ENCODE measurements at places on chromosomes 3 and 15.

DNA sequence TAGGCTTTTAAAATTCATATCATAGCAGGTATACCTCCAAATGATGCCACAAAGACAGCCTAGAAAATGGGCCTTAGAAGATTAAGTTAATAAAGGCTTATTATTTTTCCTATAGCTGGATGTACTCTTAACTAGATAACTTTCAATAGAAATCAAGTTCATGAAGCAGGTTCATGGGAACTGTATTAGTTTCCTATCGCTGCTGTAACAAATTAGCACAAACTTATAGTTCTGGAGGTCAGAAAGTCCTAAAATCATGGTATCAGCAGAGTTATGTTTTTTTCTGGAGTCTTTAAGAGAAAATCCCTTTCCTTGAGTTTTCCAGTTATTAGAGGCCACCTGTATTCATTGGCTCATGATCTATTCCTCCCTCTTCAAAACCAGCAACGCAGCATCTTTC lies 269.9 kb downstream of the TIGIT start:
- DNase-seq: no peak

- no peak for DNase-seq
Measured at GRCh38 chr15:77709135-77709886, 76.6 kb upstream of the LINGO1 start.

DNA sequence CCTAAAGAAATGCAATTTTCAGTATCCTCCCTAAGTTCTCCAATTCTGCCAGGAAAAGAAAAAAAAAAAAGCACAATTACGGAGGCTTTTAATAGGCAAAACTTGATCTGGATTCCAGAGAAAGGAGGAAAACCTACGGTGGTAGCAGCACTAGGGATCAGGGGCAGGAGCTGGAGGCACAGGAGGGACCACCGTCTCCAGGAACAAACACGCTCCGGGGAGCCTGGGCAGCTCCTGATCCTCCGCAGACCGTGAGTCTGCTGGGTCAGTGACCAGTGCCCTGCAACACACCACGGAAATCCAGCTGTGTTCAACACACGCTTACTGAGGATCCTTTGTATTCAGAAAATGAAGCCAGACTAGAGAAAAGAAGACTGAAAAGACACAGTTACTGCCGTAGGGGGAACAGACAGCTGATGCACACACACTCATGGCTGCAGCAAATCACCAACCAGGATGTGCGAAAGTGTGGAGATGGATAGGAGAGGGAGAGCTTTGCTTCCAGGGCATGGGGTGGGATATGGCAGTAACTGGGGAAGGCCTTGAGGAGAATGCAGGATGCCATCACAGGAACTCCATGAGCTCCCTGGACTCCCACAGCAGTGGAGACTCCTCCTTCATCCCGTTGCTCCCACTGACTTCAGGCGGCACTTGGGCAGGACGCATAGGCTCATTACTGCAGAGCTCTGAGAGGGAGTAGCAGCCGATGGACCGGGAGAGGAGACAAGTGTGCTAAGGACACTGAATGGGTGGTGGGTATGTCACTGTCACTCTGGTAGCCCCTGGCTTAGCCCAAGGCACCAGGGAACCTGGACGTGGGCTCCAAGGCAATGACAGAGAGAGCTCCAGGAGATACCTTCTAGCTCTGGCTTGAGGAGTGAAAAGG lies 167.0 kb downstream of the ATP10A start:
- DNase-seq: no peak

GRCh38 chr15:85284497-85284896 lies 95.9 kb upstream of the AKAP13 start:
- DNase-seq: no peak

DNA sequence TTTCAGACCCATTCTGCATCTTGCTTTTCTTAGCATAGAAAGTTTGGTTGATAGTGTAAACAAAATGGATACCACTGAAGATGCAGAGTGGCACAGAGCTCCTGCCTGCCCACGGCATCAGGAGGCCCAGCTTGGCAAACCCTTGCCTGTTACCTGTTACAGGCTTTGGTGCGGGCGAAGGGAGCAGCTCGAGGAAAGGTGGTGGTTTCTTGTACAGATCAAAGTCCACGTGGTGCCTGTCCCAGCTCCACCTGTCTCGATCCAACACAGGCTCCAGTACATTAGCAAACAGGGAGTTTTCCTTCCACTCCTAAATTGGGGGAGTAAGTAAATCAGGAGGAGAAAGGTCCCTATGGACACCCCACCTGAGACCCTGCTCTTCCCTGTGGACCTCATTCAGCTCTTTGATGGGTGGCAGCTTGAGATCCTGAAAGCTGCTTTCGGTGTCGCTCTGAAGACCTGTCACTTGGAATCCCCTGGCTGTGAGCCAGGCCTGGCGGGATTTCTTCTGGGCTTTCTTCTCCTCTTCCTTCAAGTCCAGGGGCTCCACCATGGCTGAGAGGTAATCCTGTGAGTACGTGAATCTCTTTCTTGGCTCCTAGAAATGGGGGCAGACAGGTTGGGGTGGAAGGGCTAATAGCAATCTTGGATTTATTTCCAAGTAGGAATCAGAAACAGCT lies 35.7 kb downstream of the ACAD9 start:
- DNase-seq: no peak

DNA sequence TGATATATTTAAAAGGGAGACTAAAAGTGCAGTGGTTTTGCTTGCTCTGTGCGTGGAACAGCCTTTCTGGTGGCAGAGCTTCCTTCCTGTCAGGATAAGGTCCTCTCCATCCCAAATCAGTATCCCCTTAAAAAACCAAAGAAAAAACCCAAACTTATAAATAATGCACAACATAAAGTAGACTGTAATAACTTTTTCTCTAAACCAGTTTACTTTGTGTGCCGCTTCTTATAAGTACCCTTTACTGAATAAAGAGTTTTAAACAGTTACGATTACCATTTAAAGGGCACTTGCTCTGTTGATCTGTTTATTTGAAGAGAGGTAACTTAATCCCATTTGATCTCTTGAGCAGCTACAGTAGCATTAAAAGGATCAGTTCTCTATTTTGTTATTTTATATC lies 2.5 kb downstream of the PIK3CA start:
- no peak for DNase-seq

All from left hindlimb (tissue), 1 donor.